ENCODE measurements at places on chromosomes 6 and 20.

DNA sequence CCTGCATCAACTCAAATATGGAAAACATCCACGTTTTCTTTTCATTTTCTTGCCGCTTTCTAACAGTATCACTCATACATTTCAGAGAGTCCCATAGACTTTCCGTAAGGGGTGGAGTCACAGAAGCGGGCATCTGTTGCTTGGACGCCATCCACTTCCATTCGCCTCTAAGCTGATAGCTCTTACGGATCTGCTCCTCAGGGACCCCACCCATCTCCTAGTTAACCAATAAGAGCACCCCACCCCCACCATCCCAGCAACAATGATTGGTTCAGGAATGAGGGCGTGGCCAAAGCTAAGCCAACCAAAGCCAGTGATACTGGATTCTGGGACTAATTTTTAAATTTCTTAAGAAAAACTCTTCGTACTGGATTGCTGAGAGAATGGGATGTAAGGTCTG lies 42.4 kb downstream of the SLC2A10 start:
- no peak for DNase-seq

DNA sequence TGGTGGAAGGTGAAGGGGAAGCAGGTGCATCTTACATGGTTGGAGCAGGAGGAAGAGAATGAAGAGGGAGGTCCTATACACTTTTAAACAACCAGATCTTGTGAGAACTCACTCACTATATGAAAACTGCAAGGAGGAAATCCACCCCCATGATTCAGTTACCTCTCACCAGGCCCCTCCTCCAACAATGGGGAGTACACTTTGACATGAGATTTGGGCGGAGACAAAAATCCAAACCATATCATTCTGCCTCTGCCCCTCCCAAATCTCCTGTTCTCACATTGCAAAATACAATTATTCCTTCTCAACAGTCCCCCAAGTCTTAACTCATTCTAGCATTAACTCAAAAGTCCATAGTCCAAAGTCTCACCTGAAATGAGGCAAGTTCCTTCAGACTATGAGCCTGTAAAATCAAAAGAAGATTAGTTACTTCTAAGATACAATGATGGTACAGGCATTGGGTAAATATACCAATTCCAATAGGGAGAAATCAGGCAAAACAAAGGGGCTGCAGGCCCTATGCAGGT lies 60.5 kb downstream of the EDN1 start:
- no peak for DNase-seq

- DNase-seq, result no peak
These were observed 79.8 kb downstream of the NFATC2 start for GRCh38 chr20:51462566-51463276.

- DNase-seq, result no peak
These were observed 9.2 kb upstream of the PLEKHG1 start for GRCh38 chr6:150590446-150590845.

GRCh38 chr20:49028684-49029083 lies 17.4 kb upstream of the CSE1L start:
- no peak for DNase-seq

DNA sequence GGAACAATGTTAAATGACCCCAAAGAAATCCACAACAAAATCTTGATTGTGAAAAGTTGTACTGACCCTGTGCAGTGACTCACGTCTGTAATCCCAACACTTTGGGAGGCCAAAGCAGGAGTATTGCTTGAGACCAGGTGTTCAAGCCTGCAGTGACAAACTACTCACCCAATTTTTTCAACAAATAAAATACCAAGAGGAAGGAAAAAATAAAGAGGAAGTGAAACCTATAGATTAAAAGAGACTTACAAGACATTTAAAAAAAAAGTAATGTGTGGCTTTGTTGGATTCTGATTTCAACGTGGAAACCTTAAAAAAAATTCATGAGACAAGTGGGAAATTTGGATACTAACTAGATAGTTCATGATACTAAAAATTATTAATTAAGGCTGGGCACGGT lies 31.9 kb downstream of the GINS1 start:
- no peak for DNase-seq

GRCh38 chr6:84019842-84020211 lies 13.7 kb upstream of the MRAP2 start:
- no peak for DNase-seq

- no peak for DNase-seq
These were observed 457.6 kb downstream of the UTRN start for GRCh38 chr6:144742779-144743178.

GRCh38 chr6:3835785-3836184 lies 13.4 kb upstream of the FAM50B start:
- no peak for DNase-seq
